Karpas-422 (cell line): ENCODE measurements at places on chromosomes 2 and 18. TPM values are rescaled to one million over a fixed set of nuclear protein-coding genes. Genes with fewer than 3 reads are reported as not detected.

DNA sequence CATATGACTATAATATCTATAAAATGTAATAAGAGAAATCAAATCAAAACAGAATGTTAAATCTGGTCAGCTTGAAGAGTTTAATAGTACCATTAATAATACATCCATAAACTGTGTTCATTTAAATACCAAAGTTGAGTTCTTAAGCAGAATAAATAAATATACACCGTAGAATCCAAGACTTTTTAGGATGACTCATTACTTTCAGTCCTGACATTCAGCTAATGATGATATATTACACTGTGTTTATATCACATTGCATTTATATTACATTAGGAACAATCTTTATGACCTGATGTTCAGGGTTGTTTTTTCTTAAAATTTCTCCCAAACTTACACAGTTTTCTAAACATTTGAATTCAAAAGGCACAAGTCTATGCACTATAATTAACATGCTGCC lies 331.3 kb downstream of the SS18 start:
- no peaks in the 10 kb centered on the region for H3K36me3 ChIP-seq
- no peaks in the 10 kb centered on the region for H3K4me1 ChIP-seq
- no peaks in the 10 kb centered on the region for H3K27me3 ChIP-seq
- H3K27ac ChIP-seq: no peak overlapping the region
- no peak for DNase-seq

GRCh38 chr2:218892693-218893348 lies 12.2 kb downstream of the WNT10A start:
- no peak overlapping the region for H3K27ac ChIP-seq
- peak overlapping the region; percentile 70 for H3K4me3 ChIP-seq
- DNase-seq: peak; percentile 94

- no peak for DNase-seq
- H3K27me3 ChIP-seq: no peaks in the 10 kb centered on the region
- no peak overlapping the region for H3K27ac ChIP-seq
Observed at GRCh38 chr2:3631851-3632659, 25.9 kb upstream of the ALLC start.

PCARE gene
- not detected in 2 replicates for total RNA-seq

DNA sequence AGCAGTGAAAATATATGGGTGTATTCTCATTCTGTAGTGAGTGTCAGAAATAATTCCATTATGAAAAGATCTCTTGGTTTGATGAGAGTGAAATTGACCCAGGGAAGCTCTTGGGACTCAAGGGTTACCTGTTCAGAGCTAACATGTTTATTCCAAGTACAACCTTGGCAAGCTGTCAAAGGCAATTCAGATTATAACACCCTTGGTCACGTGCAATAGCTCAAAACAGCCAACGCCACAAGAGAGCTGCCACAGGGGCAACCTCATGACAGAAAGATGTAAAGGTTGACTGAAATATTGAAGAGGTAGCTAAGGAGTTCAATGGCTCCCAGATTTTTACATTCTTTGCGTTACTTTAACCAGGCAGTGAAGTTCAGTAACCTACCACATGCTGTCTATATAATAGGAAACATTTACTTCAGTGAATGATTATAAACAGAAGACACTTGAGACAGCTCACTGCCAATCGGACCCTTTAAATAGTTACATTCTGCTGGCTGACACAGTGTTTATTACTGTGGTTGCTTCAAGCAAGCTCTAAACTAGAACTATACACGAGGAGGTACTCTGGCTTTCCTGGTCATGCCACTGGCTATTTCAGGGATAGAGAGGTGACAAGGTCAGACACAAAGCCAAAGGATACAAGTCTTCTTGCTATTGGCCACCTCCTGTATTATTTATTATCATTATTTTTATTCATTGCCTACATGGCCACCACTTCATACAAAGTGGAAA lies 187.3 kb downstream of the PID1 start:
- peaks cover 17% of the 10 kb centered on the region for H3K4me1 ChIP-seq
- no peak overlapping the region for H3K4me3 ChIP-seq
- H3K36me3 ChIP-seq: no peaks in the 10 kb centered on the region
- H3K27me3 ChIP-seq: no peaks in the 10 kb centered on the region
- no peak for DNase-seq
